ENCODE measurements at places on chromosomes 4 and X.

DNA sequence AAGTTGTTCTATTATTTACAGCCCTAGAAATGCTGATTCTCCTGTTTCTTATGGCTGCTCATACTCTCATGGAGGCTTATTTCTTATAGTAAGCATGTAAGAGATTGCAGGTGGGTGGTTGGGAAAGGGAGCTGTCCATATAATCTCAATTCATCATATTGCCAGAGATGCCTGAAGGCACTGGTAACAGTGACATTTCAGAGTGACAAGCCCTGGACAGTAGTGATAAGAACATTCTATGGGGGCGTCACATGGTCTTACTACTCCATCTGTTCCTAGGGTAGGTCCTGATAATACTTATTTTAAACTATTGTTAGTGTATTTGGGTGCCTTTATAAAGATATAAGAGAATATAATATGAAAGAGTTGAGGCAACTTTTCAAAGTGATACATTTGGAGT is 171.5 kb downstream of the CFAP299 start:
- DNase-seq: no peak

DNA sequence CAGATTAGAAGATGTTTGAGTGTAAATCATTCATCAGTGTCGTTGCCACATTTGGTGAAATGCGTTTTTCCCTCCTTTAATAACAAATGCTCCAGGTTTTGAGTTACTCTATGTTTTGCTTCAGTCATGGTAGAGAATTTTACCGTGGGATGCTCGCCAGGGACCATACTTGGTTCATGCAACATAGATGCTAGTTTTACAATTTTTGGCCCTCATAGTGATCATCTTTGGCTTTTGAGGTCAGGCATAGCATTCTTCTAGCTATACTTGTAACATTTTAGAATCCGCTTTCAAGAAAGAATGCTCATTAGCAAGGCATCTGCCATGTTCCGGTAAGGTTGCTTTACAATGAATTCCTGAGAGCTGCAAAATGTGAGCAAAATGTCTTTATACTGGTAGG is 147.2 kb downstream of the SPCS3 start:
- DNase-seq: no peak

DNA sequence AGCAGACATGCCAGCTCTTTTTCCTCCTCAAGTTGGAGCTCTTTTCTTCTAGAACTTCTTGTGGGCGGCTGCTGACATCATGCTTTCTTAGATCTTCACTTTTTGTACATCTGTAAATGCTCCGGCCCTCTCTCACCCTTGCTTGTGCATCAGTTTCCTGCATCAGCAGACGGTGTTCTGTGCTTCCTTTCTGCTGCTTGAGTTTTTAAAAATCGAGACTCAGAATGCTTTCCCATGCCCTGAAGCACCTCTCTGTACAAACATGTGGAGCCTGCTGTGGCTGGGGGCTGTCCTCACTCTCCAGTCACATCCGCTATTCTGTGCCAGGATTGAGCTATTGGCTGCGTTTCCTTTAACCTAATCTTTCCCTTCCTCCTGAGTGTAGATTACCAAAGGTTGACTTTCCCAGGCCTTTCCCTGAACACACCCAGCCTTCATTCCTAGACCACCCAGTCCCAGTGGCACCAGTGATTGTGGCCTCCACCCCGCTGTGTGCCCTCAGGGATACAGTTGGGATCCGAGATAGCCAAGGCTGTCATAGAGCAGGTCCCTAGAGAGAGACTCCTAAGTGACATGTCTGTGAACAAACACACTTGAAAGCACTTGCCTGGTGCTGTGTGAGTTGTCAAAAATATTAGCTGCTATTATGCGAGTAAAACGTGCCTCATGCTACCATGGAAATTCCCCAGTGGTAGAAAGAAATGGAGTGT is 41.9 kb downstream of the TNIP2 start:
- DNase-seq: peak; percentile 59

DNA sequence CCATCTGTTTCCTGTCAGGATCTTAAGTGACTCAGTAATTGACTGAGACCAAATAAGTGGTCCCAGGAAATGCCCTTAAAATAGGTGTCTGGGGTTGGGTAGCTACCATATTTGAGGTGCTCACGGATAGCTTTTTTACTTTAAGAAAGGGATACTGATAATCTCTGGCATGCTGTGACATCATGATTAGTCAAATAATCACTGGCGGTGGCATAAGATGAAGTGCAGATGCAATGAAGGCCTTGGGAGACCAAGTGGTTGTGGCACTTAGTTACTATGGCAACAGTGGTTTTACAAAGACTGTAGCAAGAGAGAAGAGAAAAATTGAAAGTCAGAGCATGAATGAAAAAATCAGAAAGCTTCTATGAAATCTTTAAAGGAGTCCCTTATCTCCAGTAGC is 114.5 kb upstream of the SLIT2 start:
- DNase-seq: no peak

DNA sequence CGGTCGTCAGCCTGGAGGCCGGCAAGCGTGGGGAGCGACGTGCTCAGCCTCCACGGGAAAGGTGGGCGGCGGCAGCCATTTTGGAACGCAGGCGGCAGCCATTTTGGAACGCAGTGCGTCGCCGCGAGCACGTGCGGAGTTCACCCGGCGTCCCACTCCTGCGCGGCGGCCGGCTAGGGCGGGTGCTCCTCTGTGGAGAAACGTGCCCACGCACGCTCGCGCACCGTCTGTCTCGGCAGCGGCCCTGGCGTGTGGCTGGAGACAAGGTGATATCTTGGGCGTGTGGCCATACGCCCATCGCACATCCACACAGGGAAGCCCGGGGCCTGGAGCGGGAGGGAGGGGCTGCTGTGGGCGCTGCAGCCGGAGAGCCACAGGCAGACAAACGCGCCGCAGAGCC is 21.1 kb downstream of the CPLX1 start:
- DNase-seq: no peak

DNA sequence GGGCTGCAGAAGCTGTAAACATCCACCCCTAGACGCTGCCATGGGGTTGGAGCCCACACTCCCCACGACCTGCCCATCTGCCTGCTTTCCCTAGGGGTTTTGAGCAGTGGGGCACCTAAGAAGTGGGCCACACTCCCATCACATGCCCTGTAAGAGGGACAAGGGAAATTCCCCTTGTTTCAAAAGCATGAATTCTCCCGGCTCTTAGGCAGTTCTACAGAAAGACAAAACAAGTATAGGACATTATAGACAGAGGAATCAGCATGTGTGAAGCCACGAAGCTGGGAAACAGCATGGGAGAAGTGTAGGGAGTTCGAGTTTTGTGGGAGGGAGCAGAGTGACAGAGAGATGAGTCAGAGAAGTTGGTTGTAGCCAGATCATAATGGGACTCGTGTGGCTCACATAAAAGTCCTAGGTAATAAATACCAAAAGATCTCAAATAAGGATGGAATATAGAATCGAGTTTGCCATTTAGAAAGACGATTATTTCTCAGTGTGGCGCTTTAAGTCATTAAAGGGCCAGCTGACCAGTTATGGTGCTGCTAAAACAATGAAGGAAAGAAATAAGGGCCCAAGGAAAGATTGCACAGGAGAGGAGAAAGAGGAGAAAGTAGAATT is 23.9 kb downstream of the APOO start:
- DNase-seq: peak; percentile 82

- no peak for DNase-seq
Measured at GRCh38 chrX:12711435-12712040, 79.7 kb upstream of the PRPS2 start.

DNA sequence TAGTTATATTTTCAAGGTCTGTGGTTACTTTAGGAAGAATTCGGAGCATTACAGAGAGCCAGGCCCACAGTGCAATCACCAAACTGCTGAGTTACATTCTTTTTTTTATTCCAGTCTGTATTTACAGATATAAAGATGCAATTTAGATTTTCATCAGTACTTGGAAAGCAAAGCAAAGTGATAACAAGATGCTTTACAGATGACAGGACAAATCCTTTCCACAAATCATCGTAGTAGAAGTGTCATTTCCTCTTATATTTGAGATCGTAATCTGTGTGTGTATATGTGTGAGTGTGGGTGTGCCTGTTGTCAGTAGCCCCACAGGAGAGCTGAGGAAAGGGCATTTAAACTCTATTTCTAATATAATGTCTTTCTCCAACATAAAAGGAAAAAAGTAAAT is 1893.7 kb downstream of the STIM2 start:
- DNase-seq: peak; percentile 5

Measured in fibroblast of villous mesenchyme (primary cell).